ENCODE measurements at places on chromosomes 16 and 17.

GRCh38 chr16:4264546-4264945, 8.3 kb downstream of the TFAP4 start:
- DNase-seq, result no peak

DNA sequence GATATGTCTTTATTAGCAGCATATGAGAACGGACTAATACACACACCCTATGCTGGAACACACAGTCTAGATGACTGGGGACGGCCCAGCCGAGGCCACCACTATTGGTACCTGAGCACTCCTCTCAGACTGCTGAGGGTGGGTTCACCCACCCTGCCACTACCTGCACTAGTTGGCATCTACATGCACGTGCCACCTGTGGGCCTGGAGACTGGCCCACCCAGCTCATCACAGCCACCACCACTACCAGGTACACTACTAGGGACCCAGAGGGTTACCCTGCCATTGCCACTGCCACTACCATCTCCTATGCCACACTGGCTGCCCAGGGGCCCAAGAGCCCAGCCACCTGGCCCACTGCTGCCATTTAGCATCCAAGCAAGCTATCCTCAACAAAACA, 32.5 kb downstream of the MEAK7 start:
- no peak for DNase-seq

- DNase-seq, result no peak
Measured at GRCh38 chr17:17021194-17021863, 20.9 kb upstream of the MPRIP start.

GRCh38 chr17:17818088-17818526, 18.7 kb downstream of the SREBF1 start:
- no peak for DNase-seq

DNA sequence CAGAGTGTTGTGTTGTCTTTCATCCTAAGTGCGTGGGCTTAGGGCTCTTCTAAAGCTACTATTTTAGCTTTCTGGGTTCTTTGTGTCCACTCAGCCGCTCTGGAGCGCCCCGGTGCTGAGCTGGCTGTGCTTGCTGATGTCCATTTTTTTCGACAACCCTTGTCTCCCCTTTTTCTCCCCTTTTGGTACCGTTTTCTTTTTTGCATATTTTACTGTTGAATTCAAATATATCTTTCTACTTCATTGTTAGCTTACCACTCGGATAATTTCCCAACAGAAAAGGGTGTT, 1.2 kb downstream of the SRRM2 start:
- no peak for DNase-seq

DNA sequence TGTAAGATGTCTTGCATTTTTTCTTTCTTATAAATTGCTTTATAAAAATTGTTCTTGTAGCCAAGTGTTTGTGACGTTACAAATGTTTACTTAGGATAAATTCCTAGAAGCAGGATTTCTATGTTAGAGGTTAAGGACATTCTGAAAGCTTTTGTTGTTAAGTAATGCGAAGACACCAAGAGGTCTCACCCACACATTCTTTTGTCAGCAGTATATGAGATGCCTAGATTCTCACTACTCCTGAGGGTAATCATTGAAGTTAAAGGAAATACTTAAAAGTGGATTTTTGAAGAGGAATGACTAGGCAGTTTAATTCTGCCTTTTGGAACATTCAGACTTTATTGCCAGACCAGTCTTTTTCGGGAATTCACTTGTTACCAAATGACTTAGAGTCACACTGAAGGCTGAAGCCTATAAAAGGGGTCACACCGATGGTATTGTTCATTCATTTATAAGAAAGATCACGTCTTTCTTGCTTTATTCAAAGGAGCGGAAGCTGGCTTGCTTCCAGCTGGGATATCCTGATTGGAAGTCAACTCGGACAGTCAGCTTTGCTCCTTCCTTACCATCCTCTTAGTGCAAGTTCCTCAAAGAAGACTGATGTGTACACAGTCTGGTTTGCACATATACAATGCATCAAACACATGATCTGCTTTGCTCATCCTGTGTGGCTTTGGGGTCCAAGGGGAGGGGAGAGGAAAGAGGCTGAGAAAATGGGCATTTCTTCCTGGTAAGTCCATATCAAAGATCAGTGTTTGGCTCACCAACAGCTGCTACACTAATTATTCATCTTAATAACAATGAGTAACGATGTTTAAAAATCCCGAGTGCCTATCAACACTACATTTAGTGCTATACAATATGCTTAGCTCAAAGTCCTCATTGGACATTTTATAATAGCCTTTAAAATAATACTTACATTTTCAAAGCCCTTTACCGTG, 160.0 kb downstream of the MAP2K6 start:
- DNase-seq, result no peak

DNA sequence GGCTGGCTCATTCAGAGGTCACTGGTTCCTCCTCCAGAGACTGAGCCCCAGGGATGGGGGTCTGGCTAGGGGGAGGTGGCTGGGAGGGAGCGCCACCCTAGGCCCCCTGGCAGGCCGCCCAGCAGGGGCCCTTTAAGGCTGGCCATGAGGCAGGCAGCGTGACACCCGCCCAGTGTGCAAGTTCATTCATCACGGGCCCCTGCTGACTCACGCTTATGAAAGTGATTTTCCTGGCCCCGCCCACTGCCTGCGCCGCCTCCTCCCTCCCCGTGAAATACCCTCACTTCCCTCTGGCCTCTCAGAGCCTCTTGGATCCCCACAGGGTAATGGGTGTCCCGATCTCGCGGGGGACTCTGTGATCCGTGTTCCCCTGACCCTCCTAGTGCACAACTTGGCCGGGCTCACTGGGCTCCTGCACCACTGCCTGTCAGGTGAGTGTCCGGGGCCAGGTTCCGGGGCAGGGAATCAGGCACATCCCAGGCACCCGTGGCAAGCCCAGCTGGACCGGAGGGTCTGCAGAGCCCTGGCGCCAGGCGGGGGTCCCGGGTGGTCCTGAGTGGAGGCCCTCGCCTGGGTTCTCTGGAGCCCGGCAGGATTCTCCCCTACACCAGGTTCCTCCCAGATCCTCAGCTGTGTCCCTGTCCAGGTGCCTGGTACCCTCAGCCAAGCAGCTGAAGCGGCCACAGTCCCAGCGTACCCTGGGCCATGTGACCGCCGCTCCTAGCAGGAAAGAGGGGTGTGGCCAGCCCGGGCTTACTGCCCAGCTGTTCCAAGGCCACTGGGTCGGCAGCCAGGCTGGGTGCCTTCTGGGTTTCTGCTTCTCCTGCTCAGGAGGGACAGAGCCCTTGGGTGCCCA, at the start of gene OSGIN1:
OSGIN1 (plus strand) TSS at position 301 of the 856 bp plus-strand sequence. CDS start 4,432 bp downstream, outside the sequence.
- DNase-seq, result peak; percentile 21

DNA sequence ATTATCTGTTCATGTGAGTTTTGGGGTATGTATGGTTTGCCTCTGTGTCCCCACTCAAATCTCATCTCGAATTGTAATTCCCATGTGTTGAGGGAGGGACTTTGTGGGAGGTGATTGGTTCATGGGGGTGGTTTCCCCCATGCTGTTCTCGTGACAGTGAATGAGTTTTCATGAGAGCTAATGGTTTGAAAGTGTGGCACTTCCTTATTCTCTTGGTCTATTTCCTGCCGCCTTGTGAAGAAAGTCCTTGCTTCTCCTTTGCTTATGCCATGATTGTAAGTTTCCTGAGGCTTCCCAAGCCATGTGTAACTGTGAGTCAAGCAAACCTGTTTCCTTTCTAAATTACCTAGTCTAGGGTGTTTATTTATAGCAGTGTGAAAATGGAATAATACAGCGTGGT, 128.1 kb upstream of the HS3ST4 start:
- no peak for DNase-seq

GRCh38 chr16:17358846-17359245, 111.9 kb downstream of the XYLT1 start:
- DNase-seq, result no peak

DNA sequence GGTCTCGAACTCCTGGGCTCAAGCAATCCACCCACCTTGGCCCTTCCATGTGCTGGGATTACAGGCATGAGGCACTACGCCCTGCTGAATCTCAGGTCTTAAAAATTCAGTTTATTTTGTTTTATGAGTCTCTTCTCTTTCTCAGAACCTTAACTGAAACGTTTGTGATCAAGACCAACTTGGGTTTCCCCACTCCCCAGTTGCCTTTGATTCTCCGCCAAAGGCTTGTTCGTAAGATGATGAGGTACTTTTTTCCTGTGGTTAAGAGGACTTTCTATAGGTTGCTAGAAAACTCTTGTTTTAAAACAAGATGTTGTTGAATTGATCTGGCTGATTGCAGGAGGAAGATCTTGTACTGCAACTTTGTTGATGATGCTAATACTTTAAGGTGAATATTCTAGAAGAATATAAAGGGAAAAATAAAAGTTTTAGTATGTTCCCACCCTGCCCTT, 11.7 kb downstream of the ABCC1 start:
- no peak for DNase-seq

GRCh38 chr17:48062273-48062672, 14.1 kb downstream of the NFE2L1 start:
- DNase-seq, result no peak

DNA sequence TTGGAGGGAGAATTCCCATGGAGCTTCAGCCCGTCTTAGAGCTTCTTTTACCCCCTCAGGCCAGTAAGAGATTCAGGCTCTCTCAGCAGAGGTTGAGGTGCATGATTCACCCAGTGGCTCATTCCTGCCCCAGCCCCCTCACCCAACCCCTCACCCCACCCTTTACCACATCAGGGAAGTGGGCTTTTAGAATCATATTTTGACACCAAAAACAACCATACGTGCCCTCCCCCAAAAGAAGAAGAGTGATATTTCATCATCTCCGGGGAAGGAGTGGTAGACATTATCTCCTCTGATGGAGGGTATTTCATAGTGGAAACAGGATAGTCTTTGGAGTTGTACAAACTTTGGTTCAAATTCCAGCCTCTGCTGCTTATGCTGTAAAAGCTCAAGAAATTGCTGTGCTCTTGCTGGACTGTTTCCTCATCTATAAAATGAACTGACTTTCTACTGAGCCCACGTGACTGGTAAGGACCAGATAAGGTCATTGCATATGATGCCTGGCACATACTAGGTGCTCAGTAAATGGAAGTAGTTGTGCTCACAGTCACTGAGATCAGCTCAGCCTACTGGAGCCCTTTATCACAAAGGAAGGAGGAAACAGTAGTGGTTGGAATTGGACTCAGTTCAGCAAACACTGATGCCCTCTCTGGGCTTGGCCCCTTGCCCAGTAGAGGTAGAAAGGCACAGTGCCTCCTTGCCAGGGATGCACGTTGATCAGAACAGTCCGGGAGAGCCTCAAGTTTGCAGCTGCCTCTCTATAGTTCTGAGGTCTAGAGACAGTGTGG, 18.3 kb upstream of the CCL5 start:
- DNase-seq, result no peak

GRCh38 chr16:80735846-80736245, 68.6 kb downstream of the CDYL2 start:
- no peak for DNase-seq

GRCh38 chr16:74080311-74080710, 216.3 kb upstream of the PSMD7 start:
- DNase-seq, result no peak

DNA sequence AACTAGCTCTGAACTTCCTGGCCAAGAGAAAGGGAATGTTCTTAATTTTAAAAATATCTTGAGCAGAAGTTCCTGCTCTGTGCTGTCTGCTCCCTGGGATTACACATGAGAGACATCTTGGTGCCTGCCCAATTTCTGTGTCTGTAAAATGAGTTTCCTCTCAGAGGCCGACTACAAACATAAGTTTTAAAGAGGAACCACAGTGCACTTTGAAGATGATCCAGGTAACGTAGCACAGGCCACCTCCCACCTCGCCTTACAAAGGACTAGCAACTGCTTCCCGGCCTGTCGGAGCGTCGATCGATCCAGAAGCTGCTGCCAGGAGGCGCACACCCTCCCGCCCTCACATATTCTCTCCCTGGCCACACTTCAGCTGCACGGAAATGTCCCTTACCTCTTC, 55.0 kb upstream of the ATP2A3 start:
- no peak for DNase-seq

GRCh38 chr17:80248894-80249710, 11.6 kb upstream of the RNF213 start:
- DNase-seq, result no peak

- DNase-seq, result no peak
Measured at GRCh38 chr17:67573987-67574657, 143.6 kb upstream of the NOL11 start.

GRCh38 chr17:27892866-27893769, at the start of gene LYRM9:
Gene LYRM9, minus strand, starts transcription at chr17:27893365. Its CDS starts 10,671 bp downstream, at chr17:27882694.
- peak; percentile 69 for DNase-seq

DNA sequence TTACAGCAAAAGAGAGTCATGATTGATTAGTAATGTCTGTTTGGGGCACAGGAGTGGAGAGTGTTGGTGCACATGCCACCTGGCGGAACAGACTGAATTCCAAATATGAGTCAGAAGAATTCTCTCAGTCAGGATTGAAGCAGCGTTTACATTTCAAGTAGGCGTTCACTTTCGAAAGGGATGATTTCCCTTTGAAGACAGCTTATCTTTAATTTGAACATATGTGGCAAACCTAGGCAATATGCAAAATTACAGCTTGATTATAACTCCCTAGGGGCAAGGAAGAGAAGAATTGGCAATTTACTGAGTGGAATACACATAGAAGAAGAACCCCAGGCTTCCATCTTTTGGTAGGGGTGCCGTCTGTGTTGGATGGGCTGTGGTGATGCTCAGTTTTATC, 235.8 kb downstream of the HAPSTR1 start:
- no peak for DNase-seq

DNA sequence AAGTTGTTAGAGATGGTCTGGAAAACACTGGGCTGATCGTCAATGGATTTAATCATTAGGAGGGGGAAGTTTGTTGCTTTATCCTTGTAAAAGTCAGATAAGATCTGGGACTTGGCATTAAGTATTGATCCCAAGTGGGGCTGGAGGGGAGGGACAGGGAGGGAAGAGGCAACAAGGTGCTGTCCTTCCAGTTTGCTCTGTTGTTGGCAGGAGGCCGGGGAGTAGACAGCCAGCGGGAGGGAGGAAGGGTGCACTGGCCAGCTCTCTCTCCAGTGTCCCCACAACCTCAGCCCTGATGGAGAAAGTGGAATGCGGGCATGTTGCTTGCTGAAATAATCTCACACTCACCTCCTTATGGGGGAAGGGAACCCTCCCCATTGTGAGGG, 210.2 kb downstream of the CCDC182 start:
- DNase-seq, result no peak
